Esophagus mucosa (tissue), 1 donor: ENCODE measurements at places on chromosomes 4 and X.

DNA sequence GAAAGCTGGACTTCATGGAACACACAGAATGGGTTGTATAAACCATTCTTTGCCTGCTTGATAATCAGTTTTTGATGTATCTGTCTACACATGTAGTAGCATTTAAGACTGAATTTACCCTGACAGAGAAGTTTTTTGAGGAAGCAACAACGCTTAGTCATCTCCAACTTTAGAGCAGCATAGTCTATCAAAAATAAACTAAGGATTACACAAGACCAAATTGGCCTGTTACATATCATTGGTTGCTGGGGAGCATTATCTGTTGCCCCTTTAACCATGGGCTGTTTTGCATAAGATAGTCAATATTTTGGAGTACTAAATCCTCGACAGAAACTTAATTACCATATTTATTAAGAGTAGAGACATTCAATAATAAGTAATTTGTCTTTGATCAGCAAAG, 347.4 kb downstream of the FAM47B start:
- ATAC-seq: no peak

DNA sequence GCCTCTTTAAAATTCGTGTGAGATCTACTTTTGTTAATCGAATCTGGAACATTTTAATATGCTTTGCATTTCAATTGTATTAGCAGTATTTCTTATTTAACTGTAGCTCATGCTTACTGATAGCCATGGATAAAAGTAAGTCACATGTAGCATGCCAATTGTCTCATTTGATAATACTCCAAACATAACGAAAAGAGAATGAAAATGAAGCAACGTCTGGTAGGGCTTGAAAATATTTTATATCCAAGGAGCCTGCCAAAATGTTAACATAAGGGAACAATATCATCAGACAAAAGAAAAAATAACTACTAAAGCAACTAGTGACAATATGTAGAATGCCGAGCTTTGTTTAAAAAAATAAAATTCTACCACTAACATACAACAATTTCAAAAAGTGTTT, 94.1 kb upstream of the MID1 start:
- ATAC-seq: no peak

GRCh38 chr4:78661086-78661690, 109.6 kb downstream of the ANXA3 start:
- no peak for ATAC-seq

DNA sequence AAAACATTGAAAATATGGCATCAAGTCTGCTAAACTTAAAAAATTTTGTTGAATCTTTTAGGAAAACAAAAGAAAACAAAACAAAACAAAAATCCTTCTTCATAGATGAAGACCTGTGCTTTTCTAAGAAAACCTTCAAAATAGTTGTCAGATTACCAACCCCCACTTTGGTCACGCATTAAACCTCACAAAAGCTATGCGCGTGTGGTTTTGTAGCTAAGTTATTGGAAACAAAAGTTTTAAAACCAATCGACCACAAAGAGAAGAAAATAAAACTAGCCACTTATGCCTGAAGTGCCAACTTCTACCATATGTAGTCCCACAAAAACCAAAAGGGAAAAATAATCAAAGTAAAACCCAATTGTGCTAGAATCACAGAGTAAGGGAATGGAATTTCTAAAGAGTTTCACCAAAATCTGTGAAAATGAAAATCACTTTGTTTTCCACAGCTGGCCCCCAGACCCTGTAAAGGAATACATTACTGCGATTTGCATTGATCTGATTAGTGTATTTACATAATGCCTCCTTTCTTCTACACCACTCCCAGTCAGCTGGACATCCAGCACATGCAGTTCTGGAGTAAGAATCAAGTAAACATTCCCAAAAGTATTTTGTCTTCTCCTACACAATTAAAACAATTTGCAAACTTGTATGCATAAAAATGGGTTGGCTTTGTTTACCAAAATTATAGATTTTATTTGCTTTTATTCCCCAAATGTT, 330.1 kb upstream of the DKK2 start:
- no peak for ATAC-seq

- no peak for ATAC-seq
Observed at GRCh38 chr4:165986956-165987698, 114.1 kb downstream of the TLL1 start.

GRCh38 chr4:1975391-1975801, 33.4 kb downstream of the NELFA start:
- peak; percentile 17 for ATAC-seq

- ATAC-seq: no peak
Observed at GRCh38 chr4:57710053-57710452, 599.9 kb upstream of the IGFBP7 start.

- ATAC-seq: no peak
Observed at GRCh38 chrX:44815681-44816080, 28.1 kb upstream of the DUSP21 start.

GRCh38 chrX:46686003-46686645, 72.8 kb downstream of the SLC9A7 start:
- peak; percentile 49 for ATAC-seq

GRCh38 chr4:149055624-149056023, 613.4 kb upstream of the NR3C2 start:
- ATAC-seq: no peak

DNA sequence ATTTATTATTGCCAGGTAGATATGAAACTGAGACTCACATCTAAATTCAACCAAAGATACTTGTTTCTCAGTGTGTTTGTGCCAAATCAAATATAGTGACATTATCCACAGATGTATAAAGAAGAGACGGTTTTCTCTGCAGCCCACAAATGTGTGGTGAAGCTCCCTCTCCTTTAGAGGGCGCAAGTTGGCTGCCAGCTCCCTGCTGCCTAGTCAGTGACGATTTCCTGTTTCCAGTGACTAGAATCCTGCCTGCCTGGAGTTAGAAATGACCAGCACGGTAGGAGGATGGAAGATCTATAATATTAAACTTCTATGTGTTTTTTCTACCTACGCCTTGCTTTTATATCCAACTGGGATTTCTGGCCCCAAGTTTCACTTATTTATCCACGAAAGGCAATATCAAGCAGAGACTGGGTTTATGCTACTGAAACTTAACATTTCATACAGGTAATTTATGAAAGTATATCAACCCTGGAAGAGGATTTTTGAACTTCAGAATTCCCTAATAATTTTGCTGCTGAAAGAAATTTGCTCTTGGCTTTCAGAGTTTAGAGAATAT, 1793.7 kb upstream of the TENM3 start:
- ATAC-seq: no peak
